H4 (cell line): ENCODE measurements at places on chromosomes 2 and 18. TPM values are rescaled to one million over a fixed set of nuclear protein-coding genes. Genes with fewer than 3 reads are reported as not detected.
A peak's percentile ranks its signal among the peaks of the same experiment; 100 is the strongest.

DNA sequence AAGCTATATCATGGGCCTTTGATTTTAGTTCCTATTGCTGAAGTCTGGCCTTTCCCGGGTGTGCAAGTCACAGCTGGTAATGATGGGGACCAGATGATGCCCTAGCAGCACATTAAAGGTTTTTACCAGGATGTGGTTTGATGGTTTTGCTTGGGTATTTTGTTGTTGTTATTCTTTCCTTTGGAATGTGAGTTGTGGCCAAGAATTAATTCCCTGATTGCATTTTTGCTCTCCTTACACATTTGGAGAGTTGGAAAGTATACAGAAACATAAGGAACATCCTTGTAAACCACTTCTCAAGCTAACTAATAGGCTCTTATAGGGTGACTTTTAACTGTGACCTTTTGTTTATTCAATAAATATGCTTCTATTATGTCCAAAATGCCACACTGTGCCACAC is 154.1 kb upstream of the MMADHC start:
- DNase-seq = peak; percentile 95

DNA sequence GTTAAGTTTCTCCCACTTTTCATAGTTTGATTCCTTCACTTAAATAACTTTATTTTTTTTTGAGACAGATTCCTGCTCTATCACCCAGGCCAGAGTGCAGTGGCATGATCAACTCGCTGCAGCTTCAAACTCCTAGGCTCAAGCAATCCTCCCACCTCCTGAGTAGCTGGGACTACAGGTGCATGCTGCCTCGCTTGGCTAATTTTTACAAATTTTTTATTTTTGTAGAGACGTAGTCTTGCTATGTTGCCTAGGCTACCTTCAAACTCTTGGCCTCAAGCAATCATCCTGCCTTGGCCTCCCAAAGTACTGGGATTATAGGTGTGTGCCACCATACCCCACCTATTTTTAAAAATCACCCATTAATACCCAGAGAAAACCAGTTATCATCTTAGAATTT is 14.2 kb upstream of the WIPF1 start:
- DNase-seq = no peak

- DNase-seq = no peak
Measured at GRCh38 chr2:54384301-54385203, 71.6 kb upstream of the SPTBN1 start.

MALL gene
- 0.10 TPM in 1 of 2 replicates, not detected in the other for total RNA-seq

MAL gene
- total RNA-seq = not detected in 2 replicates
